ENCODE measurements at places on chromosomes 3 and 15.

- no peak for DNase-seq
Observed at GRCh38 chr15:57777003-57777402, 70.5 kb downstream of the POLR2M start.

GRCh38 chr3:190192739-190193138 lies 72.0 kb upstream of the P3H2 start:
- no peak for DNase-seq

- no peak for DNase-seq
Observed at GRCh38 chr3:130405956-130406355, 60.5 kb downstream of the COL6A5 start.

DNA sequence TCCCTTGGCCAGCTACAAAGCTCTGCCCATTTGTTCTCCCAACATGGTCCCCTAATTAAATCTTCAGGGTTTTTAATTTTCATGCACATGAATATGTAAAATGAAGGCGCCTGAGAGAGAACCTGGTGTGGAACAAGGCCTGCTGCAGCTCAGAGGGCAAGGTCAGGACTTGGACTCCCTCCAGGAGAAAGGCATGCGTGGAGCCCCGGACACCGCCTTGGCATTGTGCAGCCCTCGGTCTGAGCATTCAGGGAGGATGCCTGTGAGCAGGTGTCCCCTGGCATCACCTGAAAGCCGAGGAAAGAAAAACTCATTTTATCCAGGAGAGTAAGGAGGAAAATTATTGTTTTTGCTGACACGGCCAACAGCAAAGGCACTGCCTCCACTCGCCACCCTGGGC lies 33.8 kb upstream of the EPHB1 start:
- DNase-seq, result no peak

- no peak for DNase-seq
Observed at GRCh38 chr3:126545544-126545943, 13.2 kb downstream of the C3orf22 start.

- DNase-seq, result peak; percentile 32
Observed at GRCh38 chr3:60086811-60087210, 1037.0 kb upstream of the CFAP20DC start.

DNA sequence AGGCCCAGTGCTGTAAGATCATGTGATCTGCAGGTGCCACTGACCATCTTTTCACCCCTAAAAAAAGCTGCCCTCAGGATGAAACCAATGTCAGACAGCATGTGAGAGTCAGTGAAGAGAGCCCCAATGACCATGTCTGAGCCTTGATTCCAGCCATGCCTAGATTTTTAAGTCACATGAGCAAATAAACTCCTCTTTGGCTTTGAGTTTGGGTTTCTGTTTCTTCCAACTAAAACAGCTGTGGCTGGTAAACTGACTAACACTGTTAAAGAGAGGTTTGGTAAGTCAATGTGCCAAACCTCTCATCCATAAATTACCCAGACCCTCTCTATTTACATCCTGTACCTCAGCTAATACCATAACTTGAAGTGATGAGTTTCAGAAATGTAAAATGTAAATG lies 8.3 kb downstream of the MYO5A start:
- DNase-seq, result no peak

DNA sequence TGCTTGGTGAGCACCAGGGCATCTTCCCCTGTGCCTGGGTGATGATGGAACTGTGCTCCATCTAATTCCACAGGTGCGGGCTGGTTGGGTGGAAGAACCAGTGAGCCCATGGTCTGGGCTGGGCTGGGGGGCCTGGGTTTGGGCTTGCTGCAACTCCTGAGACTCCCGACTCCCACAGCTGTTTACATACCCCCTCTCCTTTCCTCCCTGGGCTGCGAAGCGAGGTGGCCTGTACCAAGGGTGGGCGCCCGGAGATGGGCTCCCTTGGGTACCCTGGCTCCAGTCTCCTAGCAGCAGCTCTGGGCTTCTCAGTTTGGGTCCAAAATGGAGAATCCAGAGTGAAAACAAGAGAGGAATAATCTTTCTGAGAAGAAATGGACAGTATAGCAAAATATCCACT lies 5.6 kb downstream of the FAM98B start:
- no peak for DNase-seq

GRCh38 chr3:127015282-127016042 lies 32.5 kb downstream of the PLXNA1 start:
- DNase-seq, result no peak

- no peak for DNase-seq
Observed at GRCh38 chr15:31480356-31481025, 153.9 kb downstream of the KLF13 start.
